ENCODE measurements at places on chromosomes 1 and 21. TPM values are rescaled to one million over a fixed set of nuclear protein-coding genes. Genes with fewer than 3 reads are reported as not detected.
A peak's percentile ranks its signal among the peaks of the same experiment; 100 is the strongest.

GRCh38 chr1:50517488-50517887, 94.2 kb upstream of the DMRTA2 start:
- no peak for DNase-seq

The SLC22A15 gene
- total RNA-seq, result 1.8 TPM

The ERICH3 gene
- total RNA-seq, result not detected

DNA sequence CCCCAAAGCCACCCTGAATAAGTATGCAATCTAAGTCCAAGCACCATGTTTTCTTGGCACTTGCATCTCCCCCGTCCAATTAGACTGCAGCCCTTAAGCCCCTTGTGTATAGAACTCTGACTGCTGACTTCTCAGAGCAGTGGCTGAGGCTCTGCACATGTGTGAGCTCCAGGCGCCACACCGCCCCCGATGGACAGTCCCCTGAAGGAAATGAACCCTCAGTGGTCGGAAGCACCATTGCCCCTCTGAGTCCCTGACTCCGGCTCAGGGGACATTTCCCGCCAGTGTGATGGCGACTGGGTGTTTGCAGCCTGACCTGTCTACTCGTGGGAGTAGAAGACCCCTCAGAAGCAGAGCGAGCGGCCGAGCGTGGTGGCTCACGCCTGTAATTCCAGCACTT, 37.2 kb upstream of the SCCPDH start:
- DNase-seq, result no peak

DNA sequence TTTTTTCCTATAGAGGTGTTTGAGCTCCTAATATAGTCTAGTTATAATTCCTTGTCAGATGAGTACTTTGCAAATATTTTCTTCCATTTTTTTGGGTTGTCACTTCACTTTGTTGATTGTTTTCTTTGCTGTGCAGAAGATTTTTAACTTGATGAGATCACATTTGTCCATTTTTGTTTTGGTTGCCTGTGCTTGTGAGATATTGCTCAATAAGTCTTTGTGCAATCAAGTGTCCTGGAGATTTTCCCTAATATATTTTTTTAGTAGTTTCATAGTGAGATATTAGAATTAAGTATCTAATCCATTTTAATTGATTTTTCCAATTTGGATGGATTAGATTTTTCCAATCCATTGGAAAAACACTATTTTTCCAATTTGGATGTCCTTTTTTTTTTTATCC, 1395.5 kb downstream of the PLA2G4A start:
- no peak for DNase-seq

The SLC9C2 gene
- not detected for total RNA-seq

The SMCP gene
- not detected for total RNA-seq

- DNase-seq, result peak; percentile 91
Measured at GRCh38 chr1:87392248-87393192, 63.8 kb downstream of the LMO4 start.

The KCNH1 gene
- not detected for total RNA-seq

DNA sequence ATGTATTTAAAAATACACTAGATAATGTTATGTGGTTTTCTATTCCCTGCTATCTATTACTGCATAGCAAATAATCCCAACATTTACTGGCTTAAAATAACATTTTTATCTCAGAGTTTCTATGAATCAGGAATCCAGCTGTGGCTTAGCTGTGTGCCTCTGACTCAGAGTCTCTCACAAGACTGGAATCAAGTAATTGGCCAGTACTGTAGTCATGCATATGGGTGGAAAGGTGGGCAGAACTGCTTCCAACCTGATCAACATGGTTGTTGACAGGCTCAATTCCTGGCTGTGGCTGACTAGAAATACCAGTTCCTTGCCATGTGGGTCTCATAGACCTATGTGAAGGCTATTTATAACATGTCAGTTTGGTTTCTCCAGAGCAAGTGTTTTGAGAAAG, 131.8 kb downstream of the PDE4B start:
- no peak for DNase-seq

DNA sequence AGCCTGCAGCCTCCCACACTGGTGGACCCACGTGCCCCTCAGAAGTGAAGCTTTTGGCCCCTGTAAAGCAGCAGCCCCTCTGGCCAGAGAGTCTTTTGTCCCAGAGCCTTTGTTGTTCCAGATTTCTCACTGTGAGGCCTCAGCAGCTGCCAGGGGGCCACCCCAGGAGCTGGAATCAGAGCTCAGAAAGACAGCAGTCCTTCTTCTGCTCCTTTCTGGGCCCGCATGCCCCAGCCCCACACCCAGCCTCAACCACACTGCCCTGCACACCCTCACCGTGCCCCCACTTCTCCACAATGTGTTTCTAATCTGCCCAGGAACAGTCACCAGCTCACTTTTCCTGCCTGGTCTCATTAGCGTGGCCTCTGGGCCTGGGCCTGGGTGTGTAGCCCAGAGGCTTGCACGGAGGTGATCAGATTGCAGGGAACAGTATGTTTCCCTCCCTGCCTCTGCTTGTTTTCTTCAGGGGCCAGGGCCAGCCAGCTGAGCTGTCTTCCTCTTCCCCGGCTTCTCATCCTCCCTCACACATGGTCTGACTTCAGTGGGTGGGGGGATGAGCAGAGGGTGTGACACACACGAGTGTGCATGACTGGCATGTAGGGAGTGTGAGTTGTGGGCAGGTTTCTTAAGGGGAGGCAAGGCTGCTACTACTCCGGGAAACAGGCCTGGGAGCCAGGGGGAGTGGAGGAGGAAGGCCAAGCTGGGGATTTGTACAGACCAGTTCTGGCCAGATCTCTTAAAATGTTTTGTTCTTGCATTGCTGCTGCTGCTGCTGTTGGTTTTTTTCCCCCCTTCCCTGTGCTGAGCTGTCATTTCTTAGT, 82.5 kb upstream of the ZNF648 start:
- DNase-seq, result no peak

DNA sequence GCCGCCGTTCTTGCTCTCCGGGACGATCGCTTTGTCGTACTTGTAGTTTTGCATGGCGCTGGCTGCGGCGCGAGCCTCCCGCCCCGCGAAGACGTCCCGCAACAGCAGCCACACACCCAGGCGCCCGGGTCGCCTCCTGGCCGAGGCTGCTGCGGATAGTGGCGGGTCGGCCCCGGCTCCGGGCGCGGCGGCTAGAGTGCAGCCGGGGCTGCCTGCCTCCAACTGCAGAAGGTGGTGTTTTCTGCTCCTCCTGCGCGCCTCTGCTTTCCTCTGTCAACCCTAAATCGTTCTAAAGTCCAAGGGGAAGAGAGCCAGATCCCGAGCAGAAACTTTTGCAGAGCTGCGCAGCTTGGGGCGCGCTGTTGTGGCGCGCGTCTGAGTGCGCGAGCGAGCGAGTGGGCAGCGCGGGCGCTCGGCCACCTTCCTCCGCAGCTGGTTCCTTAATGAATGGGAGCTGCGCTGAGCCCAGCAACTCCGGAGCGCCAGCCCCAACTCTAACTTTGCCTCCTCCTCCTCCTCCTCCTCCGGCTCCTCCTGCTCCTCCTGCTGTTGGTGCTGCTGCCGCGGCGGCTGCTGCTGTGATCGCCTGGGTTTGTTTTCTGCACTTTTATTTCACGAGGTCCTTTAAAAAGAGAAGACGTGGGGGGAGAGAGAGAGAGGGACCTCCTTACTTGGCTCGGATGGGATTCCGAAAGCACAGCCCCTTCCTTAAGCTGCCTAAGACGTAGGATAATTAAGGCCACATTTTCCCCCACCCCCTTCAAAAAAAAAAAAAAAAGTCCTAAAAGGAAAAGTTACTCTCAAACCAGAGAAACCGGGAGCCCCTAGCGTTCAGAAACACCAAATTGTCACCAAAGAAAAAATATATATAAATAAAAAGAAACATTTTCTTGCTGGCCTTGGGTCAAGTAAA, at the start of gene PLPP3:
Gene PLPP3 (minus strand): TSS at position 601 of the 913 bp plus-strand sequence. CDS start 547 bp downstream, at position 54.
- peak; percentile 86 for DNase-seq

The AGTRAP gene
- 77.7 TPM for total RNA-seq

DNA sequence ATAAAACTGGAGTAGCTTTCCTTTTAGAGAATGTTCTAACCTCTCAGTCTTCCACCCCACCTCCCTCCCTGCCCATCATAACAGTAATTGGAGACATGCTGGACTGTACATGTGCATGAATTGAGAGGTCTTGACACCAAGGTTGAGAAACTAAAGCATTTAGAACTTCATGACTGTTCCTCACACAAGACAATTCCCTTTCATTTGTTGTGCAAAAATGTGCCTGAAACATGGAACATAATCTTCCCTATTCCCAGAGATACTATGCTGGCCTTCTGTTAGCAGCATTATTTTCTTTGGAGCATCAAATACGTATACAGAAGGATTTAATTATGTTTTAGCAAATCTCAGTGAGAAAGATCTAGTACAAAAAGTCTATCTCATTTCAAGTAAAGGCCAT, 97.5 kb upstream of the KCNE2 start:
- no peak for DNase-seq

DNA sequence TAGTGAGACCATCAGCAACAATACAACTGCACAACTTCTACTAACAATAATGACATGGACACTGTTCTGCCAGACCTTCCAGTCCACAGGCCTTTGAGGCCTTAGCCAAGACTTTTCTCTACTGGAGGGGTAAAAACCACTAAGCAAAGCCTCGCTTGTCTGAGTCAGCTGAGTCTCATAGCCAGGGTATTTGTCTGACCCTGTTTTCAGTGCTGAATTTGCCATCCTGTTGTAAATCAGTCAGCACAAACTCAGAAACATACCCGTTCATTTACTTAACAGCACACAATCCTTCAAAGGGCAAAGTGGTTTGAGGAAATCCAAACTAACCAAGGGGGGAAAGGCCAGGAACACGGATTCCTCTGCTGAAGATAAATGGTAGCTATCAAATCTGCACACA, 537.8 kb downstream of the SMYD3 start:
- DNase-seq, result no peak

DNA sequence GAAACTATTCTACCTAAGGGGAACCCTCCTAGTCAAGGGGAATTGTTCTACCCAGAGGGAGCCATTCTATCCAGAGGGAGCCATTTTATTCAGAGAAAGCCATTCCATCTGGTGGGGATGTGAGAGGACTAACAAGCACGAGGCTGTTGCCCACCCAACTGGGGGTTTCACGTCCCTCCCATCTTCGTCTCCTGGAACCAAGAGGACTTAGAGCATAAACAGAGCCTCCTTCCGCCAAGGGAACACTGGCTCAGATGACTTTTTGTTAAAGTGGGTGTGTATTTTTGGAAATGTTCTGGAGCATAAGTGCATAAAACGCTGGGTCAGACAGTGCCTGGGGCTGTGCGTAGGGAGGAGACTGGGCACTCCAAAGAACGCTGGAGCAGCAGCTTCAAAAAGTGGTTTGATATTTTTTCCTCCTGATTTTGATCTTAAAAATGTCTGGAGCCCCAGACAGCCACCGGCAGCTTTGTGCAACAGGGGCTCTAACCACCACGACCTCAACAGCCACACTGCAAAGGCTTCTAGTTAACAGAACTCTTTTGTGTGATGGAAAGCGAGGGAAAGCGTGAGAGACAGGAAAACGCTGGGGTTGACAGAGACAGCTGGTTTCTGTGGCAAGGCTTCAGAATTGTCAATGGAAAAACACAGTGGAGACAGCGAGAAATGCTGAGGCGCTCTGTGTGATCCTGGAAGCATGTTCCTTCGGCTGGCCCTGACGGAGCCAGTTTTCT, 363.6 kb upstream of the CAMK1G start:
- DNase-seq, result no peak

The UBL4B gene
- total RNA-seq, result 0.24 TPM

DNA sequence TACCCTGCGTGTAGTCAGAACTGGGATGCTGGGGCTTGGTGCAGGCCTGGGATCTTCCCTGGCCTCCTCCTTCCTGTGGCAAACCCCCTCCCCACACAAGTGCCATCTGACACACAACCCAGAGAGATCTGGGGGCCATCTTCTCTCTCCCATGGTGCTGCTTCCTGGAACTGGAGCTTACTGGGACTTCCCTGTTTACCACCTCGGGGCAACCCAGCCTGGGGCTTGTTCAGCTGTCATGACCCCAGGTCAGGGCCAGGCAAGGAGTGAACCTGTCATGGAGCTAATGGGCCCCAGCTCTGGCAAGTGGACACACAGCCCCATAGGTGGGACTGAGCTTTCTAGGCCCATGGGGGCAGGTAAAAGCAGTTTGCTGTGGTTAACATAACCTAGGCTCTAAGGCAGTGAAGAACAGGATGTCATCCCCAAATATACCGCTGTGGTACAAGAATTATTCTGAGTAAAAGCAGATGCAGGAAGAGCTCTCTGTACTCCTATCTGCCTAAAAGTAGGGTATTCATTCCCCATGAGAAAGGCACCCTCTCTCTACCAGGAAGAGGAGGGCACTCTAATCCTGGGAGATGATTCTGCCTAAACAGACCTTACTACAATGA, 2.4 kb downstream of the TRIM11 start:
- DNase-seq, result no peak

The PLOD1 gene
- total RNA-seq, result 65.0 TPM

GRCh38 chr1:57597036-57597435, 173.2 kb upstream of the DAB1 start:
- DNase-seq, result no peak

- DNase-seq, result peak; percentile 28
Measured at GRCh38 chr1:85584264-85584781, 3.8 kb downstream of the CCN1 start.

The GJA9 gene
- total RNA-seq, result 0.48 TPM

DNA sequence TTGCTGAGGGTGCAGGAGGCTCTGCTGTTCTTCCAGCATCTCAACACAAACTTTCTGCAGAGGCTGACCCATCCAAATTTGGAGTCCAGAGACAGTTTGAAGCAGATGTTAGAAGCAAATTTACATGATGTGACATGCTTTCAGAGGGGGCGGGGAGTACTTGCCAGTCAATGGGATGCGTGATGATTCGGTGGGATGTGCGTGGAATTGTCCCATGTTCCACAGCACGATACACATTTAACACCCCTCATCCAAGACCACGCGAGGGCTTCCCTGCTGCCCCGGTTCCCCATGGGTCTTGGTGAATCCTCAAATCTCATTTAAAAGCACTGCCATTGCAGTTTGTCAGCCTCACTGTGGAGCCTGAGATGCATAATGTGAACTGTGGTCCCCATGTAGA, 78.6 kb upstream of the TLR5 start:
- DNase-seq, result no peak

The CLDN8 gene
- 1.2 TPM for total RNA-seq

GRCh38 chr1:62998845-62999649, 215.1 kb downstream of the ATG4C start:
- DNase-seq, result no peak

The FAM167B gene
- 1.6 TPM for total RNA-seq

The SYNJ1 gene
- total RNA-seq, result 3.3 TPM

The ATAD3C gene
- 4.2 TPM for total RNA-seq

DNA sequence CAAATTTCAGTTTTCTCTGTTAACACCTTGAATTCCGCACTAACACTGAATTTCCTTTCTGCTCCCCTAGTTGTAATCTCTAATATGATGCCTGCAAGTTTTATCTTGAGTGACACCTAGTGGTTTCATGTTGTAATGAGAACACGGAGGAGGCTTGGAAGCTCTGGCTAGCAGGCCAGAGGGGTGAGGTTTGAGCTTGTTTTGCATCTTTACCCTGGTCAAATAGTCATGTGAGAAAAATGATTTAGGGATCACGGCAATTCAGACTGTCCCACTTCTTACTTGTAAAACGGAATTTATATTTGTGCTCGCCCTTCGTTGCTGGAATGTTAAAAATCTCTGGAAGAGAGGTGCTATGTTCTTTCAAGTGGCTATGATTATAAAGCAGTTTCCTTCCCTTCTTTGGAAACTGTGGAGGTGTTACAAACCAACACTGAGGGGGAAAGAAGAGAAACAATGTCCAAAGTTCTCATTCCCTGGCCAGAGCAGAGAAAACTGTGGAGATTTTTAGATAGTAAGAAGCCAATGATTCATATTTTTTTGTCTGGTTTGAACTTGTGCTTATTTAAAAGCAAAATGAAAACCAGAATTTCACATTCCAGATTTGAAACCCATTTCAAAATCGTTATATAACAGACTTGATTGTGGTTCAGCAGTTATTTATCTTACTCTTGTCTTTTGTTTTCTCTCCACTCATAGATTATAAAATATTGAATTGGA, 5.3 kb upstream of the MROH9 start:
- peak; percentile 2 for DNase-seq

Measured in PC-9 (cell line).